ENCODE measurements at places on chromosomes 2 and 18.

DNA sequence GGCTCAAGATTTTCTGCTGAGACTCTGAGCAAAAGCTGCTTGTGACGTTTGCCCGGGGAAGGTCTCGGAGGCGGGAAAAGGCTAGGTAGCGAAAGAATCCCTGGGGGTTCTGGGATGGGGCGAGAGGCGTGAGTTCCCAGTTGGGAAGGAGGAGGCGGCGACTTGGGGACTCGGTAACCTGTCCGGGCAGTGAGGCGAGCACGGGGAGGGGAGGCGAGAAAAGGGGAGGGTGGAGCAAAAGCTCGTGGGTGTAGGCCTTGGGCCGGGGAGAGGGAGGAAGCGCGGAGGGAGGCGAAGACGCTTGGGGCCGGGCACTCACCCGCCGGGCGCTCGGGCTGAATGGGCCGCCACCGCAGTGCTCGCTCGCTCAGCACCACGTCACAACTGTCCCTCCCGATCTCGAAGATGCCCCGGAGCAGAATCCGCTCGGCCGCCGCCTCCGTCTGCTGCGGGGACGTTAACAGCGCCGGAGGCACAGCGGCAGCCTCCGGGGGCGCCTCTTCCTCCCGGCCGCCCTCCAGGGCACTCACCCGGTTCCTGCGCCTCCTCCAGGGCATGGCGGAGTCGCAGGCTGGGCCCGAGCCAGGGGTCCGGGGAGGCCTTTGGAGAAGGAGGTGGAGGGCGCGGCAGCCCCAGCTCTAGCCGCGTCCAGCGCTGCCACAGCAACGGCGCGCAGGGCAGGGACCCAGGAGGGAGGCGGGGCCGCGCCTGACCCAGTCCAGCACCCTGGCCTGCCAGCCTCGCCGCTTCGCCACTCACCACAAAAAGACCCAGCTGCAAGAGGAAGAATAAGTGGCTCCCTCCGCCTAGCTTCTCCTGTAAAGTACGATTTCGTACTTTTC is at the start of gene CERKL:
Gene CERKL (minus strand): TSS at position 656 of the 842 bp plus-strand sequence. CDS start 99 bp downstream, at position 557.
- no peak for DNase-seq

DNA sequence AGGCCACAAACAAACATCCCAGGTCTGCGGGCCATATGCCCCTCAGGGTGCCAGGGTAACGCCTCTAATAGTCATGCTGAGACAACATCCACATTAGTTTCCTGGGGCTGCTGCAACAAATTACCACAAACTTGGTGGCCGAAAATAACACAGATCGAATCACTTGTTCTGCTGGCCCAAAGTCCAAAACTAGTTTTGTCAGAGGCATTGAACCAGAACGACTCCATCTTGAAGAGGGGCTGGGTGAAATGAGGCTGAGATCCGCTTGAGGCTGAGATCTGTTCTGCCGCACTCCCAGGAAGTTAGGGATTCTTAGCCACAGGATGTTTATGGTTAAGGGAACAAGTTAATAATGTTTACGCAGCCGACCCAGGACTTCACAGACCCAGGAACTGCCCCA is 66.7 kb downstream of the COPS8 start:
- DNase-seq, result no peak

- DNase-seq, result no peak
These were observed 99.2 kb upstream of the ZNF521 start for GRCh38 chr18:25451077-25451658.

- DNase-seq, result no peak
These were observed 422.9 kb upstream of the TRIB2 start for GRCh38 chr2:12293874-12294273.

- DNase-seq, result no peak
These were observed 852.1 kb downstream of the CPS1 start for GRCh38 chr2:211408483-211408891.

DNA sequence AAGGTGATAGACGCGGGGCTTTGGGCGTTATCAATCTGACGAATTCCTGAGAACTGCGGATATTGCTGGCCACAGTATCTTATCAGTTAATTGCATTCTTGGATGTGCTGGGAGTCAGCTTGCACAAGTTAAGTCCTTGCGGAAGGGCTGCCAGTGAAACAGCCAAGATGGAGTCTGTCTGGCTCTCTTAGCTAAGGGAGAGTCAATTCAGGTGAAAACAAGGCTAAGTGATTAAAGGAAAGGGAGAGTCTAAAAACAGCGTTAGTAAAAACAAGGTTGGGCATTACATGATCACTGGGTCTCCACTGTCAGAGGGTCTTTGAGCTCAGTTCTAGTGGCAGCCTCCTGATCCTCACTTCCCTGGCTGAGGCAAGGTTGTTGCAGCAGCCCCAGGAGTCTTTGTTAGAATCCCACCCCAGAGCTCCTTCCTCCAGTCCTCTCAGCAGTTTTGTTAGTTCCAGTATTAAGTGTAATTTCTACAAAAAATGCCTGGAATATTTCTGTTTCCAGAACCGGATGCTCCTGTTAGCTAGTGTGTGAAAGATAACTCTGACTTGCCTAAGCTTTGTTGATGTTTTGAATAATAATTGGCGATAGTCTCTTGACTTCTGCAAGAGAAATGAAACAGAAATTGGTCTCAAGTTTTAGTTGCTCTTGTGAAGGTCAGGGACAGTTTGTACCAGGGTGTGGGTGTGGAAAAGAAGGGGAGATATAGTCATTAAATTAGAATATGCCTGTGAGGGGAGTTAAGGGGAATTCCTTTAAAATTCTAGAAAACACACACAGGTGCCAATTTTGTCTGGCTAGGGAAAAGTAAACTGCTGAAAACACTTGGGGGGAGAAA is 10.6 kb downstream of the CFLAR start:
- no peak for DNase-seq

Data from COLO829 (cell line).